Anterior cingulate cortex (tissue), 58 donors: ENCODE measurements at places on chromosomes 5 and 9.

GRCh38 chr9:123438321-123438720 lies 82.3 kb downstream of the CRB2 start:
- no peak for DNase-seq

- no peak for DNase-seq
These were observed 207.5 kb downstream of the LRRC70 start for GRCh38 chr5:62786099-62786498.

DNA sequence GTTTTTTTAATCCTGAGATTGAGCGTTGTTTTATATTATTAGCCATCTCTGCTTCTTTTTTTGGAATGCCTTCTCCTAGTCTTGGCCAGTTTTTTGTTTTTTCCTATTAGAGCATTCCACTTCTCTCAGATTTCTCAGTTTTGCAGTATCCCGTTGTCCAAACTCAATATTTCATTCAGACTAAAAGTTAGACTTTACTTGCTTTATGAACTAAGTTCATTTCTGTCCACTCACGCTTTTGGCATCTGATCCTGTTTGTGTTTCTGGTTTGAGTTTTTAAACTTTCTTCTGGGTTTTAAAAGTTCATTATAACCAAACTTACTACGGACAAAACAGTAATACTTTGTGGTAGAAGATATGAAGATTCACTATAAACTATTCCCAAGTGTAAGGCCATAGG lies 288.3 kb upstream of the MPDZ start:
- no peak for DNase-seq

DNA sequence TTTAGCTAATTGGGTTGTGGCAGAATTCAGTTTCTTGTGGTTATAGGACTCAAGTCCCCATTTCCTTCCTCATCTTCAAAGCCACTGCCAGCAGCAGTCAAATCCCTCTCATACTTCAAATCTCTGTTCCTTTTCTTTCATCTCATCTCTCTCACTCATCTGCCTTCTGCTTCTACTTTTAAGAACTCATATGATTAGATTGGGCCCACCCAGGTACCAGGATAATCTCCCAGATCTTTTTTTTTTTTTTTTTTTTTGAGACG lies 8.0 kb upstream of the REEP5 start:
- DNase-seq, result no peak

- no peak for DNase-seq
These were observed 9.7 kb downstream of the SERINC5 start for GRCh38 chr5:80246001-80246758.

GRCh38 chr9:107286057-107286456 lies 3.0 kb downstream of the RAD23B start:
- DNase-seq, result no peak

DNA sequence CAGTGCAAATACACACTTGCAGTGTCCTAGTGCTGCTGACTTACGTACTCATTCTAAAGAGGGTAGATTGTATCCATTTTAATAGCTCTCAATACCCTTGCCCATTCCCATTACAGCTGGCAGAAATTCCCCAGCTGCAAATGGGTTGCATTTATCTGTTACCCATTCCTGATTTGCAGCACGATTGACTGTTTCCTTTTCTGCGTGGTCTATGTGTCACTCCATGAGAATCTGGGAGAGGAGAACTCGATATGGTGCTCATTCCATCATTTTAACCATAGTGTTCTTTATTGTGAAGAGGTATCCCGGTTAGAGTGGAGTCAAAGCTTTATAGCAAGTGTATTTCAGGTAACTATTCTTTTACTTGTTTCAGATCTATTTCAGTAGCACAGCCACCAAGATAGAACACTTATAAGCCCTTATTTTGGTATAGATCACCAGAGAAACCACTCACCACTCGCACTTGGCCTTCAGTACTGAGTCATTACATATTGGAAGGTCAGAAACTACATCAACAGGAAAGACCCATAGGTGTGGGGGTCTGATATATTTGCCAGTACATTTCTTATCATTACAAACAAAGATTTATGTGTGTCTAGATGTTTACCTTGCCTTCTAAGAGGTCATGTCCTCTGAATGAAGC lies 139.5 kb downstream of the MUSK start:
- no peak for DNase-seq

DNA sequence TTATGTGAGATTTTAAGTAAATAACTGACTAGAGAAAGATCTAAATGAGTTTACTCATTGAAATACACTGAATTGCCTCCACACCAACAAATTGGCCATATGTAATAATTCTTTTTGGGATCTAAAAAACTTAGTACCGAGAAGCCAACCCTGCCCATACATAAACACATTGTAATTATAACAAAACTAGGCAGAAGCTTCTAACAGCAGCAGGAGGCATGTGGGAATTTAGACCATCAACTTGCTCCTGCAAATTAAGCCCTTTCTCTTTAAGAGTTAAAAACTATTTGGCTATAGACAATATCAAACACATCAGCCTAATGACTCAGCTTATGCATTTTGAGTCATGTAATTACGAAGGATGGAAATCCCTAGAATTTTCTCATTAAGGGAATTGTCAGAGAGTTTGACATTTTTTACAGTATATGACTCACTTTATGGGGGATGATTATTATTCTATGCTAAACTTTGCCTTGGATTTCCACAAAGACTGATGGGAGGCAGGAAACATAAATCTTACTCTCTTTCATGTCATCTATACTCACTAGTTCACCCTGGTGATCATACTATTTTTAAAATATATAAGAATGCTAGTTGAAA lies 1.0 kb downstream of the IL7R start:
- no peak for DNase-seq

DNA sequence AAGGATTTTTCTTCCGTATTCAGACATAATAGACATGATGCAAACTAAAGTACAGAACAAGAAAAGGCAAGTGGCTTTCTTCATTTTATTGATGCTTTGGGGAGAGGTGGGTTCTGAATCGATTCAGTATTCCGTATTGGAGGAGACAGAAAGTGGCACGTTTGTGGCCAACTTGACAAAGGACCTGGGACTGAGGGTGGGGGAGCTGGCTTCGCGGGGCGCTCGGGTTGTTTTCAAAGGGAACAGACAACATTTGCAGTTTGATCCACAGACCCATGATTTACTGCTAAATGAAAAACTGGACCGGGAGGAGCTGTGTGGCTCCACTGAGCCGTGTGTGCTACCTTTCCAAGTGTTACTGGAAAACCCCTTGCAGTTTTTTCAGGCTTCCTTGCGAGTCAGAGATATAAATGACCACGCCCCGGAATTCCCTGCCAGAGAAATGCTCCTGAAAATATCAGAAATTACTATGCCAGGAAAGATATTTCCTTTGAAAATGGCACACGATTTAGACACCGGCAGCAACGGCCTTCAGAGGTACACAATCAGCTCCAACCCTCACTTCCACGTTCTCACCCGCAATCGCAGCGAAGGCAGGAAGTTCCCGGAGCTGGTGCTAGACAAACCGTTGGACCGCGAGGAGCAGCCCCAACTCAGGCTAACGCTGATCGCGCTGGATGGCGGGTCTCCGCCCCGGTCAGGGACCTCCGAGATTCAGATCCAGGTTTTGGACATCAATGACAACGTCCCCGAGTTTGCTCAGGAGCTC lies 551 bp downstream of the PCDHB6 start:
- DNase-seq, result no peak

DNA sequence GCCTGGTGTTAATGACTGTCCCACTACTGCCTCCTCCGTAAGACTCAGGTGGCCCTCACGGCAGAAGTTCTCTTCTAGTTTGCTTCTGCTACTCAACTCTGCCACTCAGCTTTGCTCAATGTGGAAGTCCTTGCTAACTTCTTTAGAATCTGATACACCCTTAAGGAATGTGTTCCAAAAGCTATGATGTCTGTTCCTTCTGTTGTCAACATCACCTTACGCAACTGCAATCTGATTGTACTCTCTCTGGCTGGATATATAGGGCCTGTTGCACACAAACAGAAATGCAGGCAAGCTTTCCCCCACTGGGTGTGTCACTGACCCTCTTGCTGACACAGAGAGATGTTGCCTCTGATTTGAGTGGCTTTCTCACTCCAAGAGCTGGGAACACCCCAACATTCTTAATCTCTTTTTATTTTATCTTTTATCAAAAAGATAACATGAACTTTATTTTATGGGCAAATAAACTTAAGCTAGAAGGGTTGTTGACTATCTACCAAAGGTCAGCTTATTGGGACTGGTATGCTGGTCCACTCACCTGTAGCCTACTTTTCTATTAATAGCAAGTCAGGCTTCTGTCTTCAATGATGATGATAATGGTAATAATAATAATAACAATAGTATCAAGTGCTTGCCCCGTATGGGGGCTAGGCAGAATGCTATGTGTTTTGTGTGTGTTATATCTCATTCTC lies 25.2 kb downstream of the TMEM252 start:
- no peak for DNase-seq

DNA sequence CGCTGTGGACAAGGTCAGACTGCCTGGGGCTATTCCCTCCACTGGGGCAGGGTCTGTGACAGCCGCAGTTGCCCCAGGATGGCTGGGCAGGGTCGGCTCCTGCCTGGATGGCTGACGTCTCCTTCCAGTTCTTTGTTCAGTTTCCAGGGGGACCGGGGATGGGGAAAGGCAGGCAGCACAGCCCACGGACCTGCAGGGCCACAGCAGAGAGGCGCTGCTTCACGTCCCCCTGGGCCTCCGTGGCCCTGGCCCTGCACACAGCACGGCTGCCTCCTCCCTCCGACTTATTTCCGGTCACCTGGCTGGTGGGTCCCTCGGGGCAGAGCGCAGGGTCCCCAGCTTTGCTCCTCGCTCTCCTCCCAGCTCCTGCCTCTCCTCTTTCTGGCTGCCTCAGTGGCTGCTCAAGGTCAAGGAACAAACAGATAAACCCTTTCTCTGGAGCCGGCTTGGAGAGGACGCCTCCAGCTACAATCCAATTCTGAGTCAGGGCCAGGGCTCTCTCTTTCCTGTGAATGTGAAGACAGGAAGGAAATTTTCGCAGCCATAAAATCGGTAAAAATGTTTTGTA lies 169.7 kb downstream of the C9orf50 start:
- DNase-seq, result no peak

DNA sequence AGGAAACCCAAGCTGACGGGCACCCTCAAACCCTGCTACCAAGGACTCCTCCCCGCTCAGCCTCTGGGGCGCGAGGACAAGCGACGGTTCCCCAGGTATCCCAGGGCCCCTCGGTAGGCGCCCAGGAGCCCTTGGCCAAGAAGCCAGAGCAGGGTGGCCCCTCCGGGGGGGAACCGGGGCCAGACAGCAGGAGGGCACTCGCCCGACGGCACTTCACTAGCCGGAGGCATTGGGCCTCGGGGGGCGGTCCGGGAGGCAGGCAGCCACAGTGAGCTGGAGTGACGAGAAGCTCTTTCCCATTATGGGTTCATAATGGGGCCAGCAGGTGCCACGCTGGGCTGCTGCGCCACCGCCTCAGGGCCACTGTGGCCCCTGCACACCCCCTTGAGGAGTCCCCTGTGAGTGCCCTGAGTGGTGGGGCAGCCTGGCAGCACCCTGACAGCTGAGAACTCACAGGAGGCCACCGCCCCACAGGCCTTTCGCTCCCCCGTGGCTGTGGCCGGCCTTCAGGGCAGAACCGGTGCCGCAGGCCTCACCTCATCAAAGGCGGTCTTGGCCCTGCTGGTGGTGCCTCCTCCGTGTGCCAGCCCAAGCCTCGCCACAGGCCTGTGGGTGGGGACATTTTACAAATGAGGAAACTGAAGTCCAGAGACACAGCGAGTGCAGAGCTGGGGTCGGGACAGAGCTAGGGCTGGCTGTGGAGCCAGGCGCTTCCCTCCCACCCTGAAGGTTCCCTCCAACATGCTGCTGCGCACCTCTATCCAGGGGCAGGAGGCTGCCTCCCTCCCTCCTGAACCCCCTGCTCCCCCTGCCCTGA lies 68.7 kb downstream of the PSMB7 start:
- no peak for DNase-seq

GRCh38 chr5:169702693-169703481 lies 65.8 kb downstream of the DOCK2 start:
- no peak for DNase-seq
